Stimulated activated CD8-positive, alpha-beta memory T cell treated with anti-CD3 and anti-CD28 coated beads, Interleukin-15, amount 100 ng/mL, for 1 hour (primary cell): ENCODE measurements at places on chromosomes 16 and 17.

DNA sequence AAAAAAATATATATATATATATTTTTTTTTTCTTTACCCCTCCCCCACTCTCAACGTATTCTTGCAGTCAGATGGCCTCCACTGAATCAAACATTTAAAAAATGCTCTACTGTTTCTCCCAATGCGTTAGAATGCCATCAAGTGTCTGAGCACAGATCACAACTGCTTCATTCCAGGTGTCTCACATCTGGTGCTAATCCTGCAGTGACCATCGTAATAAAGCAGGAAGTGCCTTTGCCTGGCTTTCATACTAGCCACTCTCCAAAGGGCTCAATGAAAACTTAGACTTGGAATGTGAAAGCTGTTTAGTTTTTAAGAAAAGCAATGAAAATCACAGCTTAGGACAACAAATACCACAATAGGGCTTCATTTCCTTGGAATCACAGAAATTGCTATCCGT lies 37.2 kb downstream of the SKAP1 start:
- DNase-seq = no peak

DNA sequence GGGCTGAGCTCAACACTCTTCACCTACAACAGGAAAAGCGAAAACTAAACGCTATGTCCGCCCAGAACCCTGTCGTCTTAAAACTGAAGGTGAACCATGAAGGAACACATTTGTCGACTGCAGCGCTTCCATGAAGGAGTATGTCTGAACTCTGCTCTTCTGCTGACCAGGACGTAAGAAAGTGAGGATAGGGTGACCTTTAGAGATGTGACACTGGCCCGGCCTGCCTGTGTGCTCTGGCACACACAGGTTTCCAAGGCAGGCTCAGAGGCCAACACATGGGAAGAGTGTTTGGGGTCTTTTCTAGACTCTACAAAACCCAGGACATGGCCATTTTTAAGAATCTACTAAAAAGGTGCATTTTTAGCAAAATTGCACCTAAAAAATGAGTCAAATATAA lies 21.1 kb downstream of the MARF1 start:
- no peak for DNase-seq

- no peak for DNase-seq
These were observed 17.8 kb upstream of the METRNL start for GRCh38 chr17:83061586-83061985.

GRCh38 chr16:59296888-59297287 lies 562.8 kb upstream of the GOT2 start:
- no peak for DNase-seq

GRCh38 chr16:11546608-11547061 lies 40.1 kb downstream of the LITAF start:
- no peak for DNase-seq

GRCh38 chr16:4313563-4314531 lies 2.0 kb upstream of the GLIS2 start:
- no peak for DNase-seq

DNA sequence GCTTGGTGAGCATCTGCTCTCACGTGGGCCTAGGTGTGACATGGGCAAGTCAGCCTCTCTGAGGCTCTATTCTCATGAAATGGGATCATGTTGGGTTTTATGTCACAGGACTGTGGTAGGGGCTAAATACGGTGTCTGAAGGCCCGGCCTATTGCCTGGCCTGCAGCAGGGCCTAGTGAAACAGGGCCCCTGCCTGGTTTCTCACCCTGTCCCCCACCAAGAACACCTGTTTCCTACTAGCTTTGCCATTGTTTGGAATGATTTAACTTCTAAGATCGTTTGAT lies 29.1 kb downstream of the POLR3E start:
- no peak for DNase-seq

DNA sequence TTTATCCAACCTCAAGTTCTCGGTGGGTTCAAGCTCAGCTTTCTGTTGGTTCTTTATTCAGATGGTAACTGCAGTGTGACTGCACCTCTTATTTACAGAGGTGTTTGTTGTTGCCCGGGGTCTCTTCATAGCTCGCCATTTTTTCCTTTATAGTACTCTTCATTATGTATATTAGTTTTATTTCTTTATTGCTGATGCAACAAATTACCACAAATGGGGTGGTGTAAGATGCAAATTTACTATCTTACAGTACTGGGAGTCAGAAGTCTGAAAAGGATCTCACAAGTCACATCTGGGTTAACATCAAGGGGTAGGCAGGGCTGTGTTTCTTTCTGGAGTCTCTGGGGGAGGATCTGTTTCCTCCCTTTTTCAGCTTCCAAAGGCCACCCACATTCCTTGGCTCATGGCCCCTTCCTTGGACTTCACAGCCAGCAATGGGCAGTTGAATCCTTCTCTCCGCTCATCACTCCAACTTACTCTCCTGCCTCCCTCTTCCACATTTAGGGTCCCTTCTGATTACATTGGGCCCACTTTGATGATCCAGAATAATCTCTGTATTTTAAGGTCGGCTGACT lies 241.2 kb downstream of the HAPSTR1 start:
- DNase-seq = no peak

DNA sequence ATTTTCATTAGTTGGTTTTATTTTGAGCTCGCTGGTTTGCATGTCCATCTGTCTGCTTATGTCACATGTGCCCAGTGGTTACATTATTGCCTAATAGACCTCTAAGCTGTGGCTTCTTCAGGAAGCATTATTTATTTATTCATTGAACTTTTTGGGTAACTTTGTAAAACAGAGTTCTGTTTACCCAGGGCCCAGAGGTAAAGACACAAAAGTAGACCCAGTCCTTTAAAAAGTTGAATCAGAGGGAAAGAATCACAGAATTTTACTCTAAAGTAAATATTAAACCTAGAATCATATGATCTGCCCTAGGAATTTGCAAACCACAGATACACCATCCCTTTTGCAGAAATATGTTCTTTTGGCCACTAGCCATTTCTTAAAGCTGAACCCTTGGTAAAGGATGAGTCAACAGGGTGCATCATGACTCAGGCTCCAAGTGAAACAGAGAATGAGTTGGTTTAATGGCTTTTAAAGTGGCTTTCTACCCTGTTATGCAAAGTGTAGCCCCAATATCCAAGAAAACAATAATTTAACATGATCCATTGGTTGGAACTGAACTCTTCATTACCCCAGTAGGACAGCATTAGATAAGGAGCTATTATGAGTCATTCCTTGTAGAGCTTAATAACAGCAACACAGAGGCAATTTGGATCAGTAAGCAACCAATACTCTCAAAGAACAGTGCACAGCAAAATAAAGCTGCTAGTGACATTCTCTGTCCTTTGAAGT lies 236.3 kb downstream of the KCNJ2 start:
- DNase-seq = no peak

DNA sequence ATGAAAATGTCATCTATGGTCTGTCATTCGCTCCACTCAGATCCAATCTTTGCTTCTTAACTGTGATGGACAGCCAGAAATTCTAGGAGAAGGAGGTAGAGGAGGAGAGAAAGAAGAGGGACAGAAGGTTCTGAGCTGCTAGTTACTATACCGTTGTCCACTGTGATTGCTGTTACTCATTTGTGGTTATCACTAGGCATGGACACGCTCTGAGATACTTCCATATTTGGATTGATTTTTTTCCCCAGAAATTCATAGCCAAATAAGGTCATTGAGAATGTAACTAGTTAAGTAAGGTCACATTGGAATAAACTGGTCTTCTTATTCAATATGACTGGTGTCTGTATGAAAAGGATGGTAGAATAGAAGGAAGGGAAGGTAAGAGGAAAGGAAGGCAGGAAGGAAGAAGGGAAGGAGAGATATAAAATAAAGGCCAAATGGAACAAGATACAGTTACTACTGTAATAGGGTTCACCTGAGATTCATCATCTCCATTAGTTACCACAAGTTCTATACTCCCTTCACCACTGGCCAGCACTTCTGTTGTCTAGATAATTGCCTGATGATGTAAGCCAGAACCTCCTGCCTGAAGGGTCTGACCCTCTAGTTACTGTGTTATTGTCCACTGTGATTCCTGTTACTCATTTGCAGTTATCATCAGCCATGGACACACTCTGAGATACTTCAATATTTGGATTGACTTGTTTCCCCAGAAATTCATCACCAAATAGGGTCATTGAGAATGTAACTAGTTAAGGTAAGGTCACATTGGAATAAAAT lies 2.9 kb downstream of the KRTAP9-7 start:
- DNase-seq = no peak

GRCh38 chr16:81629896-81630634 lies 149.0 kb upstream of the PLCG2 start:
- DNase-seq = no peak

GRCh38 chr16:72256398-72257066 lies 84.6 kb upstream of the PMFBP1 start:
- DNase-seq = no peak

DNA sequence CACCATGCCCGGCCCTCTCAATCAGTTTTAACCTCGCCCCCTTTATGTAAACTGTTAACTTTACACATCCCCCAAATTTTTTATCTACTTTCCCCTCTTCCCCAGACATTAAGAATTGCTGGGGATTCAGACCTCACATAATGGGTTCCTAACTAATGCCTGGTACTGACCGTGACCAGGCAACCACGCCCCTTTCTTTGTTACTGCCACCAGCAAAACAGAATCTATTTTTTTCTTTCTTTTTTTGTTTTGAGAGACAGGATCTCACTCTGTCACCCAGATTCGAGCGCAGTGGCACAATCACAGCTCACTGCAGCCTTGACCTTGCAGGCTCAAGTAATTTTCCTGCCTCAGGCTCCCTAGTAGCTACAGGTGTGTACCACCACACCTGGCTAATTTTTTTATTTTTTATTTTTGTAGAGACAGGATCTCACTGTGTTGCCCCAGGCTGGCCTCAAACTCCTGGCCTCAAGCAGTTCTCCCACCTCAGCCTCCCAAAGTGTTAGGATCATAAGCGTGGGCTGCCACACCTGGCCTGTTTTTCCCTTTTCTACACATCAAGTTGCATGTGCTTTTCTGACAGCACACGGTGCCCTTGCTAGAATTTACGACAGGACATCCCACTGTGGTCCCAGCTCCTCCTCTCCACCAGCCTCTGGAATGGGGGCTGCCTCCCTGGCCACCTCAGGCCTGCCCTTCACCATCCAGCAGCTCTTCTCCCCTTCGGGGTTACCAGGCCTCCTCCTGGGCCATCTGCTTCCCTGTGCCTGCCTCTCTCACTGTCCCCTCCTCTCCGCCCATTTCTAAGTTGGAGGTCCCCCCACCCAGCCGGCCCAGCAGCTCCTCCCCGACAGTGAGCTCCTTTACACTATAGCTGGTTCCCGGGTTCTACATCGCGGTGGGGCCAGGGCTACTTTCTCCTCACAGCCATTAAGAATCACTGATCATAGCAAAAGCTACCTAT lies 10.8 kb downstream of the CPNE2 start:
- DNase-seq = no peak

GRCh38 chr17:35808240-35808961 lies 883 bp upstream of the TAF15 start:
- DNase-seq = no peak

DNA sequence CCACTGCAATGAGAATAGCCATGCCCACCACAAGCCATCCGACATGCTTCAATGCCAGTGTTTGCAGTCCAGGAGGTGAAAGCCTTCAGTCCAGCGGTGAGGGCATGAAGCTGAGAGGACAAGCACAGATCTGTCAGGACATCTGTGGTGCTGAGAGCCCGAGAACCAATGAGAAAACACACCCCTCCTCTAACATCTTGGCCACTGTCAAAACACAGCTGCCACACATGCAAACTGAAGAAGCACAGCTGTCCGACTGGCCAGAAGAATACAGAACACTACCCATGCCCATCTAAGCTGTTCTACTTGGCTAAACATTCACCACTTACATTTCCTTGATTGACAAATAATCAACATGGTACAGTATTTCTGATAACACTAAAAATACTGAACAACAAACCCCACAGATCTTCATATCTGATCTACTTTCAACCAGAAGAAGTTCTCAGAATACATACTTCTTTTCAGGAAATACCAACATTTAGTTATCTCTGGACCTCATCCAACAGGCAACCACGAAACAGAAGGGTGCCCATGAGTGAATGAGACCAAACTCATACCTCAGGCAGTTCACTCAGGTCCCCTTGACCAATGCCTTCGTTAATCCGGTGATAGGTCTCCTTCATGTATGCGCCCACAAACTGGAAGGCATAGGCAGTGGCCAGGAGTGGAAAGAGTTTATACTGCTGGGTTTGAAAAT lies 10.2 kb upstream of the FBF1 start:
- no peak for DNase-seq

DNA sequence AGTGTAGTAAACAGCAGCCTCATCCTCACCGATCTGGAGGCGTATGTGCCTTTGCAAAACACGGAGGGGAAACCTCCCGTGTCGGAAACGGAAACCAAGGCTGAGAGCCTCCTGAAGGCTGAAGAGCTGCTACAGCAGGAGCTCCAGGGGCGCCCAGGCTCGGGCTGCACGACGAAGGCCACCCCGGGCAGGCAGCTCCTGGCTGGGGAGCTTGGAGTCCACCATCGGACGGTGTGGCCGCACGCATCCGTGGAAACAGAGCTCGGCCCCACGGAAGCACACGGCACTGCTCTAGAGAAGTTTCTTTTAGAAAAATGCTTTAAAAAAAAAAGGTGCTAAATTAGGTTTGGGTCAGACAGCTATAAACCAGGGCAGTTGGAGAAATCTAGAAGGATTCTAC lies 71.5 kb downstream of the ZNF778 start:
- DNase-seq = no peak

GRCh38 chr16:24198807-24199533 lies 57.2 kb upstream of the CACNG3 start:
- DNase-seq = no peak

DNA sequence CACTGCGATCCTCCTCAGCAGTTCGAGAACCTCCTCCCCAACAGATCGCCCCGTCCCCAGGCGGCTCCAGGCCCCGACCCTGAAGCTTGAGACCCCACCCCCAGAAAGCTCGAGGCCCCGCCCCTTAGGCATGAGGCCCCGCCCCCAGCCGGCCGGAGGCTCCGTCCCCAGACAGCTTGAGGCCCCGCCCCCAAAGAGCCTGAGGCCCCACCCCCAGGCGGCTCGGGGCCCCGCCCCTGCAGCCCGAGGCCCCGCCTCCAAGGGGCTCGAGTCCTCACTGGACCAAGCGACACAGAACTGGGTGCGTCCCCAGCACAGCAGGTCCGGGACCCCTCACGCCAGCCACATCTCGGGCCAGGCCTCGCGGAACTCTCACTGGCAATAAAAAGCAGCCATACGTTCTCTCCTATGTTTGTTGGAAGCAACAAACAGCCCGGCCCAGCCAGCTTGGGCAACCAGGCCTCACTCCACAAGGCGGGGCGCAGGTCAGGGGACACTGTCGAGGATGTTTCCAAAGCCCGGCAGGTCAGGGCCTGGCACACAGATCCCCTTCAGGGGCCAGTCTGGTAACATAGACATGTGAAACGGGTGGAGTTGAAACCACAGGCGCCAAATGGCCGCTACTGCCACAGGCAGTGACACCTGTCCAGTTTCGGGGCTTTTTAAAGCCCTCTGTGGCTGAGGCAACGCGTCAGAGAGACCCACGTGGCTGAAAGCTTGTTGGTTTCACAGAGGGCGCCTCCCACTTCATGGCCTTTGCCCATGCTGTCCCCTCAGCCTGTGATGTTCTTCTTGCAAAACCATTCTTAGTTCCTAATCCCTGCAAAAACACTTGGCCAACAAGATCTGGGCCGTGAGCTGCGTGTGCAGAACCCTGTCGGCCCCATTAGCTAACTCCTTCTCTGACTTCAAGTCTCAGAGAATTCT lies 224.2 kb downstream of the PARN start:
- no peak for DNase-seq
